ENCODE measurements at places on chromosomes 7 and 10.

DNA sequence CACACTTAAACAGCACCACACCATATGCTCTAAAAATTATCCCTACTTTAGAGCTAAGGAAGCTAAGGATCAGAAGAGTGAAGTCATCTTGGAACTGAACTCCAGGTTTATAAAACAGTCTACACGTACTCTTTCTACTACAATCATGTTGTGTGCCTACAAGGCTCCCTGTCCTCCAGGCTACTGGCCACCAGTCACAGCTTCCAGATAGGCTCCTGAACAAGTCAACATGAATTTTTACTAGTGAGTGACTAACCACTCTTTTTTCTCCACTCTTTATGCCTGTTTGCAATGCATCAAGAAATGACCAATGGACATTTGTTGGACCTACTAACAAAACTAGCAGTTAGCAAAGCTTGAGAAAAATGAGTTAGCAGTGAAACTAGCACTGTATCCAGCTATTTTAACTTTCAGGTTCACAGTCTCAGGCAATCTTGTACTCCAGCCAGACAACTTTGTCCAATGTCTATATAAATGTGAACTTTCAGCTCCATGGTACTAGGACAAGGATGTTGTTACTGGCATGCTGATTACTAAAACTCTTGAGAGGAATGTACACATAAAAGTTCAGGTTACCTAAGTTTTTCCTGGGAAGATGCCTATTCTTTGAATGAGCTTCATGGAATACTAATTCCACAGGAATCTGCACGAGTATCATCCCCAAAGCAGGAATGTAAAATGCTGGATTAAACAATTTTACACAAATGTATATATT is 180.0 kb downstream of the BTAF1 start:
- DNase-seq: no peak

DNA sequence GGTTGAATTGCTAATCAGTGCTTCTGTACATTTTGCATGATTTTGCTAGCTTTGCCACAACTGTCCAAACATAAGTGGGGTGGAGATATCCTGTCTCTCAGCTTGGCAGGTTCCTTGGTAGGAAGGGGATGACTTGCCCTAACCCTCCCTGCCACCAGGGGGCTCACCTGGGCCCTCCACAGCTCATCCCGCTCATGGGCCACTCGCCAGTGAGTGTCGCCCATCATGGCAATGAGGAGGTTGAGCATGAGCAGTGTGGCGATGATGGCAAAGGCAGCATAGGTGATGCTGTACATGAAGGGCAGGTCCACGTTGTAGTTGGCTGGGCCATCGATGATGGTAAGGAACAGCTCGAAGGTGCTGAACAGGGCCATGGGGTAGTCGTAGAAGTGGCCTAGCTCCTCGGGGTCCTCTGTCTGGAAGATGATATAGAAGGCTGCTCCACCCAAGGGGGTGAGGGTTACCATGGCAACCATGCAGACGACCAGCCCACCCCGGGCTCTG is 12.2 kb downstream of the TRPV6 start:
- DNase-seq: no peak

DNA sequence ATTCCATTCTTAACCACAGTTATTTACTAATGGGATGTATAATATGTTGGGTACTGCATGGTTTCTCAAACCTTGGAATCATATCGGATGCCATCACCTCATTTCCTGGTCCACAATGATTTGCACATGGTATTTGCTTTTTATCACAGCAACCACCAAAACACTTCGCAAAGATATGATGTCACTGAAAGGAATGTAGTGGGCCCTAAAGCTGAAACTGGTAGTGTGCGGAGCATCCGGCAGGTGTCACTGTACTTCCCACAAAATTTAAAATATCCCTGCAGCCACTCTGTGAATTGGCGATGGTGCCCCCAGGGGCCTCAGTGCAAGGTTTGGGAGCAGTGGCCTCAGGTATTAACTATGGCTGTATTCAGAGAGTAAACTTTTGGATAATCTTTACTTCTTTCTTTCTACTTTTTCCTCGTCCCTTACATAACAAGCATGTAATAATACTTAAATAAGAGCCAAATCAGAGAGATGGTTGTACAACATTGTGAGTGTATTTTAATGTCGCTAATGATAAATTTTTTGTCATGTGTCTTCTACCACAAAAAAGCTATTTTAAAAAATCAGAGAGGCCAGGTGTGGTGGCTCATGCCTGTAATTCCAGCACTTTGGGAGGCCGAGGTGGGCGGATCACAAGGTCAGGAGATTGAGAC is 66.2 kb downstream of the FAM241B start:
- DNase-seq: no peak

GRCh38 chr7:129122078-129122750 is 22.3 kb upstream of the TSPAN33 start:
- no peak for DNase-seq

GRCh38 chr7:150450491-150451001 is at the start of gene GIMAP8:
Gene GIMAP8, plus strand, starts transcription at chr7:150450630. Its CDS starts 16,069 bp downstream, at chr7:150466699.
- no peak for DNase-seq

GRCh38 chr7:38105874-38106483 is 72.1 kb upstream of the STARD3NL start:
- peak; percentile 73 for DNase-seq

All from NCI-H446 (cell line).